ENCODE measurements at places on chromosomes 4 and X. TPM values are rescaled to one million over a fixed set of nuclear protein-coding genes. Genes with fewer than 3 reads are reported as not detected.

The ZNF157 gene
- not detected for total RNA-seq

DNA sequence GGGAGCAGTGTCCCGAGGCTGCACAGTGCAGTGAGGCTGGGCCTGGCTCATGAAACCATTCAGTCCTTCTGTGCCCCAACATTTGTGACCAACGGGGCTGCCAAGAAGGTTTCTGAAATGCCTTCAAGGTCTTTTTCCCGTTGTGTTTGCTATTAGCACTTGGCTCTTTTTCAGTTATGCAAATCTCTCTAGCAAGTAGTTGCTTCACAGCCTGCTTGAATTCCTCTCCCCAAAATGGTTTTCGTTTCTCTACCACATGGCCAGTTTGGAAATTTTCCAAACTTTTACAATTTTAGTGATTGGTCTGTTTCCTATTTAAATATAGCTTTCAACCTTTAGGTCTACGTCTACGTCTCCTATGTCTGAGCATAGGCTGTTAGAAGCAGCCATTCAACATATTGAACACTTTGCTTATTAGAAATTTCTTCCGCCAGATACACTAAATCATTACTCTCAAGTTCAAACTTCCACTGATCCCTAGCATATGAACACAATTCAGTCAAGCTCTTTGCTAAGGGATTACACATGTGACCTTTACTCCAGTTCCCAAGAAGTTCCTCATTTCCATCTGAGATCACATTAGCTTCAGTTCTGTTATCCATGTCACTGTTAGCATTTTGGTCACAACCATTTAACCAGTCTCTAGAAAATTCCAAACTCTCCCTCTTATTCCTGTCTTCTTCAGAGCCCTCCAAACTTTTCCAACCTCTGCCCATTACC, 901.8 kb downstream of the GLUD2 start:
- DNase-seq = no peak
- no peak overlapping the region for H3K27ac ChIP-seq
- H3K27me3 ChIP-seq = no peaks in the 10 kb centered on the region

DNA sequence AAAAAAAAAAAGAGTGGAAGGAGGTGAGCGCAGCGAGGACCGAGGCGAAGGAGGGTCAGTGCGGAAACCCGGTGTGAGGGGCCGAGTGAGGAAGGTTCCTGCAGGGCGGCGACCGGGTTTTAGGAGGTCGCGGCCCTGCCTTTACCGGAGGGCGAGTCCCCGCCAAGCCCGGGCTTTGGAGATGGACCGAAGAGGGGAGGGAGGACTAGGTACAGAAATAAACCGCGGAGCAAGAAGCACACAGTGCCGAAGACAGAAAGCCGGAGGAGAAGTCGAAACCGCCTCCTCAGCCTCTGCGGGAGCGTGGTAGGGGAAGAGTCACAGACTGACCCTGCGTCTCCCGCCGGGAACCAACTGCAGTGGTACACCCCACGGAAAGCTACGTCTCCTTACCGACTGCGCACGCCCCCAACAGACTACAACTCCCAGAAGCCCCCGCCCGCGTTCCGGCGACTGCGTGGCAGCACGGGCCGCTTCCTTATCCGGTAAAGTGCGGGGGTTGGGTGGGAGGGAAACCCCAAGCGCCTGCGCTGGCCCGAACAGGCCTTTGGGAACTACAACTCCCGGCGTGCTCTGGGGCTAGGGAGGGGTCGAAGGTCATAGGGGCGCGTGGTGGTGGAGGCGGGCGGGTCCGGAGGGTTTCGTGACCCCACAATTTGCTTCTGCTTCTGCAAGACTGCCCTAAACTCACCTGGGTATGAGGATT, at the start of gene NFXL1:
Gene NFXL1, minus strand, starts transcription at position 364 of the 706 bp plus-strand sequence. CDS start 380 bp downstream, outside the sequence.
- H3K4me1 ChIP-seq = peaks cover 20% of the 10 kb centered on the region
- no peaks in the 10 kb centered on the region for H3K27me3 ChIP-seq
- H3K27ac ChIP-seq = peak within 1 kb of the TSS; percentile 82
- peak; percentile 99 for DNase-seq

- no peak for DNase-seq
- no peaks in the 10 kb centered on the region for H3K36me3 ChIP-seq
- H3K27ac ChIP-seq = no peak overlapping the region
- H3K4me3 ChIP-seq = no peak overlapping the region
These were observed 24.3 kb downstream of the TMEM255A start for GRCh38 chrX:120286733-120287512.

GRCh38 chr4:184563621-184564020, 85.6 kb downstream of the CASP3 start:
- H3K4me1 ChIP-seq = no peaks in the 10 kb centered on the region
- no peak overlapping the region for H3K4me3 ChIP-seq
- no peaks in the 10 kb centered on the region for H3K36me3 ChIP-seq
- H3K27me3 ChIP-seq = no peaks in the 10 kb centered on the region
- DNase-seq = no peak

DNA sequence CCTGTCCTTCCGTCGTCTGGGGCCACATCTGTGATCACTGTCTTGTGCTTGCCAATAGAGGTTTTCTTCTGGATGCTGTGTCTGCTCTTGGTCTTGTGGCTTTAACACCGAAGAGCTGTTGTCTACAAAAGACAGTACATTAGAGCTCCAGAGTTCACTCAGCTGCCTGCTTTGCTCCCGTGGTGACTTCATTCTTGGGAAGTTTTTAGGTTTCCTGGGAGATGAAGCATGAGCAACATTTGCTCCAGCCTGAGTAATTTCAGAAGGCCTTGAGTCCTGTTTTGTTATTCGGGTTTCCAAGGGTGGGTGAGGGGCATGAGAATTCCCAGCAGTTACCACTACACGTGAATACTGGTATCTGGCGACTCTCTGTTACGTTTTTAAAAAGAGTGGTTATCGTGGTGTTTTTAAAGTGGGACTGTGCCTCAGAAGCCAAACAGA, 189.2 kb downstream of the SHROOM3 start:
- peak overlapping the region; percentile 32 for H3K27ac ChIP-seq
- H3K36me3 ChIP-seq = no peaks in the 10 kb centered on the region
- peaks cover 9% of the 10 kb centered on the region for H3K4me1 ChIP-seq

- no peak for DNase-seq
- H3K27ac ChIP-seq = no peak overlapping the region
- no peaks in the 10 kb centered on the region for H3K4me1 ChIP-seq
- no peak overlapping the region for H3K4me3 ChIP-seq
These were observed 27.6 kb downstream of the HPGD start for GRCh38 chr4:174494726-174495125.

- H3K36me3 ChIP-seq = no peaks in the 10 kb centered on the region
- H3K4me1 ChIP-seq = no peaks in the 10 kb centered on the region
- H3K4me3 ChIP-seq = no peak overlapping the region
- H3K27me3 ChIP-seq = no peaks in the 10 kb centered on the region
- DNase-seq = no peak
- H3K27ac ChIP-seq = no peak overlapping the region
These were observed 268.4 kb downstream of the HS3ST1 start for GRCh38 chr4:11160288-11160687.

DNA sequence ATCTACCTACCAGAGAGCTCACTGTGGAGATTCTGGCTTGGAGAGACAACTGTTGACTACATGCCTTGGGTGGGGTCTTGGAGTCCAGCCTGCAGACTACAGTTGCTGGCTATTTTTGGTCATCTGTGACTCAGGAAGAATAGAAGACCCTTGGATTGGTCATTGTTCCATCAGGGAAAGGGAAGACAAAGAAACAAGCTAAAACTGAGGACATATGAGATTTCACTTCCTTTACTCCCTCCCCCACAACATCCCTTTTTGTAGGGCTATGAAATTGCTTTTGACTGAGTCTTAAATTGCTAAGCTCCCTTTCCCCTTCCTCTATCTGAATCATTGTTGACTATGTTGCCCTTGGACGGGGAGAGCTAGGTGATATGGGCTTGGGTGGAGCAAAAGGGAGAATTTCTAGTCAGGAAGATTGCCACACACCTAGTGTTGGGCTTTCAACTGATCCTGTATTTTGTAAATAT, 11.7 kb downstream of the MSN start:
- no peak for DNase-seq
- no peaks in the 10 kb centered on the region for H3K27me3 ChIP-seq
- H3K4me3 ChIP-seq = no peak overlapping the region
- peaks cover 50% of the 10 kb centered on the region for H3K4me1 ChIP-seq
- peak overlapping the region; percentile 73 for H3K27ac ChIP-seq

GRCh38 chrX:104902070-104902469, 318.4 kb downstream of the TEX13A start:
- no peak overlapping the region for H3K27ac ChIP-seq
- no peaks in the 10 kb centered on the region for H3K4me1 ChIP-seq
- no peak for DNase-seq
- H3K4me3 ChIP-seq = no peak overlapping the region

- no peak overlapping the region for H3K27ac ChIP-seq
- H3K4me3 ChIP-seq = no peak overlapping the region
- H3K36me3 ChIP-seq = no peaks in the 10 kb centered on the region
- DNase-seq = no peak
- H3K27me3 ChIP-seq = no peaks in the 10 kb centered on the region
These were observed 307.7 kb upstream of the ARSJ start for GRCh38 chr4:114287079-114287696.
